ENCODE measurements at places on chromosomes 5 and 9.
A peak's percentile ranks its signal among the peaks of the same experiment; 100 is the strongest.

GRCh38 chr9:137317021-137317717 is 15.1 kb upstream of the NRARP start:
- DNase-seq: no peak

- peak; percentile 36 for DNase-seq
Measured at GRCh38 chr5:76500633-76501393, 97.7 kb downstream of the IQGAP2 start.

- peak; percentile 79 for DNase-seq
Measured at GRCh38 chr5:140041492-140042392, 1.4 kb downstream of the NRG2 start.

GRCh38 chr9:135248111-135248510 is 160.6 kb downstream of the OLFM1 start:
- DNase-seq: no peak

DNA sequence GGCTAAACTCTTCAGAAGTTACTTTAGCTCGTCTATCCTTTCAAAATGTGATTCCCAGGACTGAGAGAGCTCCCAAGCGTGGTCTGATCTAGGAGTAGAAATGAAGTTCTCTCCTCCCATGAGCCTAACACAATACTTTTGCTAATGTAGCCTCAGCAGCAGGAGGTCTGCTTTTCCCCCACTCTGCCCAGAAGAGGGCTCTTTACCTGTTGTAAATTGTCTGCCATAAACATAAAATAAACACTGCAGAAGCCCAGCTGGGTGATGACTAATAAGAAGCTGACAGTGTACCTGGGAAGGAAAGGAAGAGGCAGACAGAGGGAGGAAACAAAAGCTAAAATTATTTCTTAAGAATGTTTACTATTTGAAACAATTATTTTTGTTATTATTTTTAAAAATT is 15.4 kb downstream of the SLC36A3 start:
- no peak for DNase-seq

GRCh38 chr5:14469551-14470377 is 111.8 kb upstream of the OTULINL start:
- DNase-seq: no peak

- no peak for DNase-seq
Measured at GRCh38 chr9:96487949-96488348, 38.0 kb downstream of the HABP4 start.

GRCh38 chr5:65338606-65339151 is 143.0 kb downstream of the ADAMTS6 start:
- DNase-seq: no peak

- DNase-seq: no peak
Measured at GRCh38 chr5:61334868-61335615, 3.0 kb downstream of the ZSWIM6 start.

GRCh38 chr9:112166176-112167140 is 8.6 kb downstream of the SUSD1 start:
- peak; percentile 18 for DNase-seq

- no peak for DNase-seq
Measured at GRCh38 chr9:99437145-99437544, 215.1 kb downstream of the SEC61B start.

- DNase-seq: no peak
Measured at GRCh38 chr9:8917956-8918739, 1118.6 kb upstream of the DMAC1 start.

DNA sequence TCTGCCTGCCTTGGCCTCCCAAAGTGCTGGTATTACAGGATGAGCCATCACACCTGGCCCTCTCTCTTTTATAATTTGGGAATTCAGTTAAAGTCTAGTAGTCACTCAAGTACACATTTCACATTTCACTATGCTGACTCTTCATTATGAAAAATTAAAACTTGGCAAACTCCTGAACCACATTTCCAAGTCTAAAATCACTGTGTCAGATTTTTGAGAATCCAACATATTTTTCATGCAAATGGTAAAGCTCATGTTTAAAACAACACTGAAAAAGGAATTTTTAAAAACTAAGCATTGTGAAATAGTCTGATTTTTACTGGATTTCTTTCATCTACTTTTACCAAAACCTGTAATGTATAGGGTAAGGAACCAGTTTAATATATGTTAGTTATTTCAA is 92.3 kb downstream of the SVEP1 start:
- no peak for DNase-seq

- DNase-seq: no peak
Measured at GRCh38 chr5:74579215-74579614, 61.3 kb downstream of the ENC1 start.

DNA sequence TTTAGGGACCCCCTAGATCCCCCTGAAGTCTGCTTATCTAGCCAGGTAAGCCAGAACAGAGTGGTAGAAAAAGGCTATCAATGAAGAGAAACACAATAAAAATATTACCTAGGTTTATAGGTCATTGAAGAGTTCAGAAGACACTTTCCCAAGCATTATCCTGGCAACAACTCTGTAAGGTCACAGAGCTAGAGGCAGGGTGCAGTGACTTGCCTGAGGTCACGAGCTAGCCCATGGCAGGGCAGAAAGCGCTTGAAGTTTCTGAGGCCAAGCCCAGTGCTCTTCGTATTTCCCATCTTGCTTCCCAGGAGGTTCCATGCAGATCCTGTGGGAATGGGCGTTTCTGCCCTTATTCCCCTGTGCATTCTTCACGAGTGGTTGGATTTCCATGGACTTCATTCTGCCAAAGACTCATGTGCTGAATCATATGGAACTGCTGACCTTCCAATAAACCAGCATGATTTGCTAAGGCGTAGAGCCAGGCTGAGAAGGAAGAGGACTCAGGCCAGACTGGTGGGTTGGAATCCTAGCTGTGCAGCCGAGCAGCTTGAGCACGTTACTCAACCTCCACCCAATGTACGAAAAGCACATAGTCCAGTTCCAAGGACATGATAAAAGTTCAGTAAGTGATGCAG is 22.1 kb downstream of the TRMO start:
- no peak for DNase-seq

GRCh38 chr5:5419291-5420210 is 2.9 kb upstream of the ICE1 start:
- DNase-seq: peak; percentile 38

DNA sequence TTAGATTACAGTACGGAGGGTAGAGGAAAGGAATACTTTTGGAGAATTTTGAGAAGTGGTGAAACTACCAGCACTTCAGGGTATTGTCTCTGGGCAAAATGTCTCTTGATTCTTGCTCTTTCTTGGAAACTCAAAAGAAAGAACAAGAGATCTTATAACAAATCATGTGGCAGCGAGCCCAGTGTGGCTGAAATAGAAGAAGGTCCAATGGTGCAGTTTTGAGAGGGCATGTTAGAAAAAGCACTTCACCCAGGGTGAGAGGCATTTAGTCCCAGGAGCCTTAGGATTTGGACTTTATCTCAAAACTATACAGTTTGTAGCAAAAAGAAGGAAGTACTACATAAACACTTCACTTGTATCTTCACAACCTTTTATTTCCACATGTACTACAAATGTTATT is 39.4 kb downstream of the NNT start:
- no peak for DNase-seq

- no peak for DNase-seq
Measured at GRCh38 chr9:37410354-37410861, 12.1 kb upstream of the GRHPR start.

DNA sequence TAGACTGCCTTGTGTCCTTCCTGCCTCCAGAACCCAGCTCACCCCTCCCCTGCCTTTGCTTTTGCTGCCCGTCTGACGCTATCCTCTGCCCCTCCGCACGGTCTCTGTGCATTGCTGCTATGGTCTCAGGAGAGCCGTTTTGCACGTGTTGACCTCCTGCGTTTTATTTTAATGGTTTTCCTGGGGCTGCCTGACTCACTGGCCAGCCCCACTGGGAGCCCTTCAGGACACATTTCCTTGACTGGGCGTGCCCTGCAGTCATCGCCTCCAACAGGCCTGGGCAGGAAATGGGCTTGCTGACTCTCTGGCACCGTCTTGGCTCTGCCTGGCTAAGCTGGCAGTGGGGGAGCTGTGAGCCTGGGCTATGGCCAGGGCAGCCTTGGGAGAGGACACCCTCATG is 17.9 kb upstream of the ASS1 start:
- DNase-seq: no peak

GRCh38 chr5:150209099-150209635 is 19.3 kb downstream of the SLC6A7 start:
- DNase-seq: no peak

Data from ovary (tissue), 10 donors.